Cerebellar cortex (tissue), 1 donor: ENCODE measurements at places on chromosomes 3 and 15.

- DNase-seq, result no peak
These were observed 786.4 kb downstream of the MCTP2 start for GRCh38 chr15:95017666-95018328.

- peak; percentile 95 for DNase-seq
These were observed 8.4 kb downstream of the ARMC8 start for GRCh38 chr3:138195481-138195880.

- DNase-seq, result no peak
These were observed 58.5 kb upstream of the TNFSF10 start for GRCh38 chr3:172581757-172582166.

- DNase-seq, result no peak
These were observed 9.2 kb downstream of the GATA2 start for GRCh38 chr3:128483657-128484403.

DNA sequence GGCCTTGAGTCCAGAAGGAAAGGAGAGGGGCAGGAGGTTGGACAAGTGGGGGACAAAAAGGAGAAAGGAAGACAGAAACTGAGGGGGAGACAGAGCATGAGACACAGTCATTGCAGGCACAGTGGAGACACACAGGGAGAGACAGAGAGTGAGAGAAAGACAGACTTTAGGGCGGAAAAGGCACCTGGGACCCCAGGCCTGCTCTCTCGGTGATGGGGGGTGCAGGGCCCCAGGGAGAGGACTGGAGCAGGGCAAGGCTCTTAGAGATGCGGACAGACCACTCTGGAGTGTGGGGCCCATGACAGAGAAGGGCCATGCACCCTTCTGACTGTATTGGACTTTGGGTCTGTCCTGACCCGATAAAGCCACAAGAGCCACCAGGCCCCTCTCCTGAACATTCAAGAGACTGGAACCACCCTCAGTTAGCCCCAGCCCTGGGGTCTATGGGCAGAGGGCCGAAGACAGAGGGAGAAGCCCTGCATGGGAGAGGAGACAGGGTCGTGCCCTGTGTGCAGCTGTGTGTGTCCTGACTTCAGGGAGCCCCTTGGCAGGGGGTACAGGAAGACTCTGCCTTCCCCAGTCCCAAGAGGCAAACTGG is 12.5 kb downstream of the PLCD1 start:
- no peak for DNase-seq

DNA sequence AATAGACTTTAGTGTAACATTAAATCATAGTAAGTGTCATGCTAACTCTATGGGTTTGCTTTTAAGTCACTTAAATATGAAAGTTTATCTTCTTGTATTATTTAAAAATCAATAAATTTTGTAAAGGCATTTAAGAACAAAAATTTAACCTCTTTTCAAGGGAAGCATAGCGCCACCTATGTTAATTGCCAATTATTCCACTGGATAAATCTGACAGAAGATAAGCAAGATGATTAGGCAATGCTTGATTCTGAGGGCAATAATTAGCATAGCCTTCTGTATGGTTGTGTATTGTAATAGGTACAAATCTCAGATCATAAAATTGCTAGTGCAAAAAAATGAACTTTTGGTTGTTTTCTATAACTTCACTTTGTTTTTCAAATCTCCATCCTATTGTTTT is 560.1 kb downstream of the GRM7 start:
- DNase-seq, result no peak

GRCh38 chr3:30273304-30274072 is 332.9 kb upstream of the TGFBR2 start:
- DNase-seq, result no peak

GRCh38 chr3:69143612-69144011 is 21.2 kb upstream of the LMOD3 start:
- no peak for DNase-seq

DNA sequence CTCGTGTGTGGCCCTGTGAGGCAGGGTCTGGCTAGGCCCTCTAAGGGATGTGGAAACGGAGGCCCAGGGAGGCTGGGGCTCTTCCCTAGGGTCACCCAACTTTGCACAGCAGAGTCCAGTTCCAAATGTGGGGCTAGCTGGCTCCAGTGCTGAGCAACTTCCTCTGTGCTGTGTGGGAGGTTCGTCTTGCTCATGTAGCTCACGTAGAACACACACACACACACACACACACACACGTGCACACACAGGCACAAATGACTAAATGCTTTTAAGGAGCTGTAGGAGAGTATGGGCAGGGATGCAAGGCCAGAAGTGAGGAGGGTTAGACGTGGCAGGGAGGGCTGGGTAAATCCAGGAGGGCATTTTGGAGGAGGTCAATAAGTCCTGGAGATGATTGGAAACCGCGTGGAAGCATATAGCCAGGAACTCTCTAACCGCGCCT is 213.8 kb downstream of the RPLP1 start:
- DNase-seq, result no peak

GRCh38 chr3:19342389-19342788 is 194.1 kb downstream of the KCNH8 start:
- DNase-seq, result no peak

GRCh38 chr3:114799816-114800215 is 347.3 kb downstream of the ZBTB20 start:
- DNase-seq, result no peak

GRCh38 chr3:184678317-184679055 is 33.4 kb downstream of the MAGEF1 start:
- no peak for DNase-seq

- no peak for DNase-seq
These were observed 35.5 kb upstream of the PLXNA1 start for GRCh38 chr3:126947429-126947828.

GRCh38 chr15:101045835-101046691 is 126.9 kb downstream of the LRRK1 start:
- no peak for DNase-seq

GRCh38 chr3:188416041-188416440 is 262.1 kb downstream of the LPP start:
- DNase-seq, result no peak

GRCh38 chr3:42786212-42786611 is 13.2 kb upstream of the CCDC13 start:
- DNase-seq, result no peak

DNA sequence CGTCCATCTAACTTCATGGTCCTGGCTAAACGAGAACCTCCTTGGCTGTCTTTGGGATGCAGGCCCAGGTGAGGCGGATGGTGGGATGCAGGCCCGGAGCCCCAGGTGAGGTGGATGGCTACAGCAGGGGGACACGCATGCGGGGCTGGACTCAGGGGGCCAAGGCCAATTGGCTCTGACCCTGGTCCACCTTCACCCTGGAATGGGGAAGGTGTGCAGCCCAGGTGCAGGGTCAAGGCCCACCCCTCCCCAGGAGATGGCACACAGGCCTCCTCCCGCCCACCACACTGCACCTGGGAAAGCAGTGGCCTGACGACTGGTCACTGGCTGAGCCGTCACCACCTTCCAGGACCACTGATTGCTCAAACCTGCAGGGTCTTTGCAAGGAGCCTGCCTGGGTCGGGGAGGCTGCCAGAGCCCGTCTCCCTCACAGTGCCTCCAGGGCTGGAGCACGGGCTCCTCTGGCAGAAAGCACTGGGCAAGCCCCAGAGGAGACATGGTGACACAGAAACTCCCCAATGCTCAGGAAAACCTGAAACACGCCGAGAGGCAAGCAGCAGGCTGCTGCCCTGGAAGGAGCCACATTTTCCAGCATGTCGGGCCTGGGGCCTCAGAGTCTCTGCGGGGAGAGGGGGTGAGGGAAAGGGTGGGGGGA is 159.6 kb downstream of the LRRK1 start:
- DNase-seq, result no peak

DNA sequence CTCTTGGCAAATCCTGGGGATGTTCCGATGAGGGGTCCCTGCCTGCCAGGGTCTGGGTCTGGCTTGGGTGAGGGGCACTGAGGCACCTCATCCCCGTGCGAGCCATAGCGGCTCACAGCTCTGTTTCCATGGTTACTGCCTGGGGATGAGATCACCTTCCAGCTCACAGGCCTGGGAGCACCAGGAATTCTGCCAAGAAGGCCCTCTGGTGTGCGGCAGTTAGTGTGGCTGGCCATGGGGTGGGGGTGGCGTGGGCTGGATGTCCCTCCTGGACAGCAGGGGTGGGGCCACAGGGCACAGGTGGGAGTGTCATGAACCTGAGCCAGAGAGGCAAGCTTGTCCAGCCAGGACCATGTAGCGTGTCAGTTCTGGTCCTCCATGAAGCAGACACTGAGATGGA is 22.1 kb upstream of the PRR23E start:
- peak; percentile 91 for DNase-seq

- DNase-seq, result no peak
These were observed 151.6 kb downstream of the TMCO5A start for GRCh38 chr15:38085931-38086568.

GRCh38 chr15:34691034-34691433 is 63.8 kb downstream of the GJD2 start:
- no peak for DNase-seq

- DNase-seq, result no peak
These were observed 844 bp downstream of the PRR23E start for GRCh38 chr3:127193775-127194174.

GRCh38 chr15:69533522-69533921 is 80.9 kb downstream of the RPLP1 start:
- no peak for DNase-seq

- DNase-seq, result no peak
These were observed 48.4 kb downstream of the MLH1 start for GRCh38 chr3:37041546-37042195.

DNA sequence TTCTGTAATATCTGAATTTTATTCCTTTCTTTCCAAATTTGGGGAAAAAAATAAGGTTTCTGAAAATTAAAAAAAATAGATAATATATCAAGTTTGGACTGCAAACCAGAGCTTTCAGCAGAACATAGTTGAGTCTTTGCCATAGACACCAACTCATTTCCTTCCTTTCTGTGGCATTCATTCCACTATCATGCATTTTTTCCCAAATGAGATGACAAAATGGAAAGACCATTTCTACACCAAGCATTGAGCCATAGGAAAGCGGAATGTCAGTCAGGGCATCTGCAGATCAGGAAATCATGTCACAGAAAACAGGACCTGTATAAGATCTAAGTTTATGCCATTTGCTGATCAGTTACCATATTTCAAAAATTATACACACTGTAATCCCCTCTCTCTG is 333.3 kb upstream of the THBS1 start:
- no peak for DNase-seq

DNA sequence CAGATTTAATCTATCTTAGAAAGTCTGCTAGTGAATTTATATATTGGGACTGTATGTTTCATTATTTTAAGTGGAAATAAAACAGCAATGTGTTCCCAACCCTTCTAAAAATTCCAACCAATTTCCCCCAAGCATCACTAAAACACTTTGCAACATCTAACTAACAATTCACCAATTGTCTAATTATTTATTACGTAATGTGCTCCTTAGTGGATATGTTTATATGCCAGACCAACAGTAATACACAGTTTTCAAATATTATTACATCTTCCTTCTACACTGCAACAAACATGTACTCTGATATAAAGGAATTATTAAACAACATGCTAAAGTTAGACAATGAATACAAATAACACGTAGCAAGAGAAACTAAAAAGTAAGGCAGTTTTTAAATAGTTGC is 262.6 kb upstream of the THBS1 start:
- DNase-seq, result no peak

DNA sequence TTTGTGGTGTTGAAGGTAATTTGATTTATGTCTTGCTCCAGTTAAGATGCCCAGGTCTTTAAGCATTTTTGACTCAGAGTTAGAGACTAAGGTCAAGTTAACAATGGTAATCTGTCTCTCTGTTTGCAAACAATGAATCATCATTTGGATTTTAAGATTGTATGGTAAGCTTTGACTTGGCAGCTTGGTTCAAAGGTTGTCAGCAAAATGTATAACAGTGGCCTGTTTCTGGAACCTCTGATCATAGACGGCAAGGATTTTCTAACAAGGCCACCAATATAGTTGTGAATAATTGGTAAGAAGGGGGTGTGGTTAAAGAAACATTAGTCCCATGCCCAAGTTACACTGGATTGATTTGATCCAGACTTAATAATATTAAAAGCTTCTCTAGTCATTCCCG is 775.2 kb upstream of the GOLIM4 start:
- no peak for DNase-seq

GRCh38 chr3:13213911-13214846 is 140.9 kb upstream of the IQSEC1 start:
- DNase-seq, result no peak

DNA sequence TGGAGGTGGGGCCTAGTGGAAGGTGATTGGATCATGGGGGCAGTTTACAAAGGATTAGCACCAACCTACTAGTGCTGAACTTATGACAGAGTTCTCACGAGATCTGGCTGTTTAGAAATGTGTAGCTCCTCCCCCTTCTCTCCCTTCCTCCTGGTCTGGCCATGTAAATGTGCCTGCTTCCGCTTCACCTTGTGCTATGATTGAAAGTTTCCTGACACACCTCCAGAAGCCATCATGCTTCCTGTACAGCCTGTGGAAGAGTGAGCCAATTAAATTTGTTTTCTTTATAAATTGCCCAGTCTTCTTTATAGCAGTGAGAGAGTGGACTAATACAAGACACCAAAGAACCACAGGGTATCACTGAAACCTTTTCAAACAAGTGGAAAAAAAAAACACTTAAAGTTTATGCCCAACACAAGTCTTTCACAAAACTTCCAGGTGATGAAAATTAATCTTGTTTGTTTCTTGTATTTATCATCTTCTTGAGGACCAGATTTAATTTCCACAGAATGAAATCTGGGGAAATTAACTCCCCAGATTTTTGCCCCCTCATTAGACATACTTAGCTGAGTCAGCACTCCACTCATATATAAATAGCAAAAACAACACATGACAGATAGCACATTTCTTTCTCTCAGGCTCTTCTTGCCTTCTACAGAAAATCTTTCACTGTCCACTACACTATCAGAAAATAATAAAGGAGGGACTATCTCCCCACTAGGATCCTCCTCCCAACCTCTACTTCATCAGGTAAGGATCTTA is 847.2 kb downstream of the TUSC7 start:
- no peak for DNase-seq

DNA sequence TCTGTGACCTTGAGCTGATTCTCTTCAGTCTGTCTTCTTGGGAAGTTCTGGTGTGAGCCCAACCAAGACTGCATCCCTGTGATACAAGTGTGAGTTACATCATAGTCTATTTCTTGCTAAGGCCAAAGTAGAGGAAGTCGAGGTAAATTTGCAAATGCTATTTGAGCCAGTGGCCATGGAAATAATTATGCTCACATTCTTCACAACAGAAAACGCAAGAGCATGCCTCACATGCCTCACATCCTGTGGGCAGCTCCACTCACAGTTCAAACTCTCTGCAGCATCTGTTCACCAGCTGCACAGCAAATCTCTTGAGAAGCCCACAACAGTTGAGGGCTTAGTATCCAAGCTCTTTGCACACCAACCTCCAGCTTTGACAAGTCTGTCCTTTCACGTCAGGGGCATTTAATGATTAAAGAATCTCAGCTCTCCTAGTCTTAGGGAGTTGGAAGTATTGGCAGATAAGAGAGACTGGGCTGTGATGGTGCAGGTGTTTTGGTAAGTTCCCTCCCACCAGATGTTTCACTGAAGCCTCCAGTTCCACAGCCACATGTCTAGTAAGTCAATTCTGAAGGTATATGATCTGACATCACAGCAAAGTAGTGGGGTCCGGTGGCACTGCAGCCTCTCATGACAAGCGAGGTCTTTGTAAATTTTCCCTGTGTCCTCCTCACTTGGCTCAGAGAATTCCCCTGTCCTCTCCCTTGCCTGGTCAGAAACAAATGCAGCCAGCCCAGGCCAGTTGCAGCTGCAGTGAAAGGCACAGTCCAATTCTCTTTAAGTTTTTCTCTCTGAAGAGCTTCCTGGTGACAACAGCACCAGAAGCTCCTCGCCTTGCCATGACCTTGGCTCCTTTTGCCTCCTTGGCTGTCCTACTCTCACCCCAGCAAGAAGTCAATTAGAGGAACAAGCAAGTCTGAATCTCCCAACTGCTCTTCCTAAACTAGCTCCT is 166.1 kb downstream of the SSR3 start:
- peak; percentile 12 for DNase-seq
